ENCODE measurements at places on chromosomes 4 and X.

GRCh38 chr4:98126141-98126540 is 17.1 kb downstream of the STPG2 start:
- no peak for DNase-seq

DNA sequence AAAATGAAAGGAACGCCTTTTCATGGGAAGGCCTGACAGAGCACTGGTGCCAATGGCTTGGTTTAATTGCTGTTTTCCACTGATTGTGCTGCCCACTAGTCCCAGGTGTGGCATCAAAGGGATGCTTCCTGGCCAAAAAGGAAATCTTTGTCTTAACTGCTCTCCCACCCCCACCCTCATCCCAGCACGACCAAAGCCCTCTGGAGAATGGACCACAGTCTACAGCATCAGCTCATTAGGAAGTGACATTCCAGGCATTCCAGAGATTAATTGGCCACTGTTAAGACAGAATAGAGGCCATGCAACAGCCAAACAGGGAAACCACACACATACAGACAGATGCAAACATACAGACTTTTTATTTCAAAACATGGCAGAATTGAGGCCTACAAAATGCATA is 143.2 kb downstream of the LHFPL1 start:
- no peak for DNase-seq

GRCh38 chrX:39470588-39471407 is 627.0 kb downstream of the BCOR start:
- no peak for DNase-seq

GRCh38 chr4:128288689-128289106 is 1.1 kb upstream of the PGRMC2 start:
- DNase-seq: no peak

DNA sequence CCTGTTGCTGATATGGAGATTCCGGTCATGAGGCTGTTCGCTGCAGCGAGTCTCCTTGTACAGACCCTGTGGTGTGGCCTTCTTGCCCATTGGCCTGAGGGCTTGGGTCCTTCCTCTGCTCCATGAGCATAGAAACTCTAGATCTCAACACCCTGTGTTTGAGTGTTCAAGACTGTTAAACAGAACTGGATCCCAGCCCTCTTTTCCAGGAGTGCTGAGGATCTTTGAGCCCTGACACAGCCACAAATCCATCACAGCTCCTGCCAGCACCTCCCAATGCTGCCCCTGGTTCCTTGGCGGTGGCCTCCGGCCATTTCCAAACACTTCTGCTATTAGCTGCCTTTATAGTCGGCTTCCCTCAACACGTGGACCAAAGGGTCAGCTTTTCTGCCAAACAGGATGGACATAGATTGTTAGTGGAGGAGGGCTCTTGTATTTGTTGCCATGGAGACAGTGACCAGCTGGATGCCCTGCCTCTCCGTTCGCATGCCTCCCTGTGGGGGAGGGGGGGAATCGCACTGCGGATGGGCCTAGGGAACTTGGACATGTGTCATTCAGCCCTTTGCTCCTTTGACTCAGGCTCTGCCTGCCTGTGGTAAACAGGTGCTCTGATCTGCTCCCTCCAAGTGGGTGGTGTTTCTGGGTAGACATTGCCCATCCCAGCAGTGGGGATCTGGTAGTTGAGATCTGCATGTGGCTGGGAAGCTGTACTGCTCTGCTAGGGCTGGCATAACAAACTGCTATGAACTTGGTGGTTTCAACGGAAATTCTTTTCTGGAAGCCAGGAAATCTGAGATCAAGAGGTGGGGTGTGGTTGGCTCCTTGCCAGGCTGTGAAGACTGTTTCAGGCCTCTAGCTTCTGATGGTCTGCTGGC is 6.9 kb upstream of the WDR1 start:
- DNase-seq: no peak

- DNase-seq: no peak
Measured at GRCh38 chr4:1285790-1286553, 3.7 kb upstream of the MAEA start.

DNA sequence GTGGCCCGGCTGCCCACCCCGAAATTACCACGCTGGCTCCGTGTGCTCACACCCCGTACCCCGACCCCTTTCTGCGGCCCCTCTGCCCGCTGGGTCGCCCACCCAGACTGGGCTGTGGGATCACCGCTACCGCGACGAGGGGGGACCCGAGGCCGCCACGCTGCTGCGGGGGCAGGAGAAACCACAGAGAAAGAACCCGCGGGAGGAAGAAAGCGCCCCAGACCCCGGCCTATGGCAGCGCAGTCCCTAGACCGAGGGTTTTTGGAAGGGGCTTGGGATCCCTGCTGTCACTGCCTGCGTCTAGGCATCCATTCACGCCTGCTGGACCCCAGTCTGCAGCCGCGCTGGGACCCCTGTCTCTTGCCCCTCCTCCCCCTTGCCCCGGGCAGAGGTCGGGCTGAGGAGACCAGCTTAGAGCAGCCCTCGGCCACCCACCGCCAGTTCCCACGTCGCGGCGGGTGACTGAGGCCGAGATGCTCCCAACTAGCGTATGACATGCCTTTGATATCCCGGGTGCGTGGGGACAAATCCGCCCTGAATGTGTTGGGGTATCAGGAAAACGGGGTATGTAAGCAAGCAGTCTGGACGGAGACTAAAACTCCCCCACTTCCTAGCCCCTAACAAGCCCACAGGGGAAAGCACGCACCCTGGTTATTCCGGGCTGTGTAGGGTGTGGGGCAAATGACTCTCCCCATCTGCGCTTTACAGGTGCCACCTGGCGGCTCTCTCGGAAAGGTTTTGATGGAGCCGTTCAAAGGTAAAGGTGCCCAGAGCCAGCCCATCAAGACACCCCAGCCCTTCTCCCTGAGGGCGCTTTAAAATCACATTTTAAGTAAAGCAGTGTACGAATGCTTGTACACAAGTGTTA is 862 bp upstream of the INPP4B start:
- peak; percentile 37 for DNase-seq

DNA sequence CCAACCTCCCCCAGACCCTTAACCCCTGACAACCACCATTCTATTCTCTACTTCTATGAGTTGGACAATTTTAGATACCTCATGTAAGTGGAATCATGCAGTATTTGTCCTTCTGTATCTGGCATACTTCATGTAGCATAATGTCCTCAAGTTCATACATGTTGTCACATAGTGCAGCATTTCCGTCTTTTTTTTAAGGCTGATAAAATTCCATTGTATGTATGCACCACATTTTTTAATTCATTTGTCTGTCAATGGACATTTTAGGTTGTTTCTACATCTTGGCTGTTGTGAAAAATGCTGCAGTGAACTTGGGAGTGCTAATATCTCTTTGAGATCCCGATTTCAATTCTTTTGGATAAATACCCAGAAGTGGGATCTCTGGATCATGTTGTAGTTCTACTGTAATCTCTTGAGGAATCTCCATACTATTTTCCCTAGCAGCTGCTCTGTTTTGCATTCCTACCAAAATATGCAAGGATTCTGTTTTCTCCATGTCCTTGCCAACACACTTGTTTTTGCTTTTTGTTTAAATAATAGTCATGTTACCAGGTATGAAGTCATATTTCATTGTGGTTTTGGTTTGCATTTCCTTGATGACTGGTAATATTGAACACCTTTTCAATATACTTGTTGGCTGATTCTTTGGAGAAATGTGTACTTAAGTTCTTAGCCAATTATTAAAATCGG is 48.8 kb upstream of the ADAD1 start:
- no peak for DNase-seq

- DNase-seq: no peak
Measured at GRCh38 chr4:113781439-113782040, 20.0 kb upstream of the CAMK2D start.

DNA sequence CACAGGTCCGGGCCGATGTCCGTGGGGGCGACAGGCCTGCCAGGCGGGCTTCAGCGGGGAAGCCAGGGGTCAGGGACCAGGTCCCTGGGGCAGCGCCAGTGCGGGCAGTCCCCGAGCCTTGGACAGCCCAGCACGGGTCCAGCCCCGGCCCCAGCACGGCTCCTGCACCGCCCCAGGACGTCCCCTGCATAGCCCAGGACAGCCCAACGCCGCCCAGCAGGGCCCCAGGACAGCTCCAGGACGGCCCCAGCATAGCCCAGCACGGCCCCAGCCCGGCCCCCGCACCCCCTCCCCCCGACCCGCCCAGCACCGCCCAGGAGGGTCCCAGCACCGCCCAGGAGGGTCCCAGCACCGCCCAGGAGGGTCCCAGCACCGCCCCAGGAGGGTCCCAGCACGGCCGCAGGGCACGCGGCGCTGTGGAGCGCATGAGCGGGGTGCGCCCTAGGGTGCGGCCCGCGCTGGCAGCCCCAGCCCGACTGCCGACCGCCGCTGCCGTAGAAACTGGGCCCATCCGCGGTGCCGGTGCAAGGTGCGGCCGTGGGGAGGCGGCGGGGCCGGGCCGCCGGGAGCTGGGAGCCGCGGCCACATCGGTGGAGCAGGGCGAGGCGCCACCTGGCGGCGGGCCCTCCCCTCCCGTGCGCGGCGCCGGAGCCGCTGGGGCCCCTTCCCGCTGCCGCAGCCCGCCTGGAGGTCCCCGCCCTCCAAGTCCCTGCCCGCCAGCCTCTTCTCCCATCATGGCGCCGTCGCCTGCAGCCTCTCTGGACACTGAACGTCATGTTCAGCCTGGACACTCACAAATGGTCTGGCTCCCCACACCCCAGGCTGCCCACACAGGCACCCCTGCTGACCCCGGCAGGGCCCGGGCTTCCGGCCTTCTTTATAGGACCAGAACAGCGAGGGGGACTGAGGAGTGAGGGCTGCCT is 106.8 kb upstream of the NKX1-1 start:
- DNase-seq: no peak

GRCh38 chr4:19944806-19945205 is 306.9 kb upstream of the SLIT2 start:
- DNase-seq: no peak

GRCh38 chr4:138645289-138645688 is 370.3 kb upstream of the NOCT start:
- no peak for DNase-seq

DNA sequence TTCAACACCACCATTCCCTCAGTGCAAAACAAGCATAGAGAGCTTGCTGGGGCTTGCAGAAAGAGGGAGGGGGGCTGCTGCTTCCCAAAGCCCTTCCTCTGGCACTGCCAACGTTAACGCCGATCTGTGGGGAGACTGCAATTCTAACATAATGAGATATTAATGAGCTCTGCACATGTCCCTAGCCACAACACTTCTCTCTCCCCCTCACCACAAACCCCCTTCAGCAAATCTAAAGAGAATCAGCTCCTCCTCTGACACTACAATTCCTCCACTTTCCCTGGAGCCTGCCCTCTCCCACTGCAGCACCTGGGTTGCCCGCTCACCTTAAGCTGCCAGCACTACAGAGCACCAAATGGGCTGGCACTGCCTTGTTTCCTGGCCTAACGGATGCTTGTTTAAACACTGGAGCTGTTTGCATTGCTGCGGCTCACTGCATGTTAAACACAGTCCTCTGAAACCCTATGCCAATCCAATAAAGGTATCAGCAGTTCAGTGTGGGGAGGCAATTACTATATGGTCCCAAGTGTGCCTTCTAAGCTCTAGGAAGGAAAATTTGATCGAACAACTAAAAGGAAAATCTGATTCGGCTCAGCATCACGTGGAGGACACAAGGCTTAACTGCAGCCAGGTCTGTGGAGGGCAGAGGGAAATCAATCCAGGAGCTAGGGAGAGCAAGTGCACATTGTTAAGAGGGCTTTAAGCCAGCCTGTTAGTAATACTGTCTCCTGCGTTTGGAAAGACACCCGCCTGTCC is 232.4 kb downstream of the MAML3 start:
- no peak for DNase-seq

DNA sequence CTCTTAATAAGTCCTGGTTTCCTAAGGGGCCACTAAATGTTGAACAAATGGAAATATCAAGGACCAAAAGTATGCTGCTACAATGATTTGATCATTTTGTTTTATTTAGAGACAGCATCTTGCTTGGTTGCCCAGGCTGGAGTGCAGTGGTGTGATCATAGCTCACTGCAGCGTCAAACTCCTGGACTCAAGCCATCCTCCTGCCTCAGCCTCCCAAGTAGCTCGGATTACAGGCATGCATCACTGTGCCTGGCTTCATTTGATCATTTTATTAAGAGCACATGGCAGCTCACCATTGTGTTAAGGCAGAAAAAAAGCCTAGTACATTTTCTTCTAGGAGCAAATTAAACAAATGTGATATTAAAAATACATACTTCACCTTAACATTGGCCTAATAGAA is 52.7 kb downstream of the DCLK2 start:
- DNase-seq: no peak

GRCh38 chrX:105816517-105816916 is 5.8 kb upstream of the NRK start:
- DNase-seq: no peak

- no peak for DNase-seq
Measured at GRCh38 chr4:183266371-183266770, 53.7 kb downstream of the CLDN22 start.

DNA sequence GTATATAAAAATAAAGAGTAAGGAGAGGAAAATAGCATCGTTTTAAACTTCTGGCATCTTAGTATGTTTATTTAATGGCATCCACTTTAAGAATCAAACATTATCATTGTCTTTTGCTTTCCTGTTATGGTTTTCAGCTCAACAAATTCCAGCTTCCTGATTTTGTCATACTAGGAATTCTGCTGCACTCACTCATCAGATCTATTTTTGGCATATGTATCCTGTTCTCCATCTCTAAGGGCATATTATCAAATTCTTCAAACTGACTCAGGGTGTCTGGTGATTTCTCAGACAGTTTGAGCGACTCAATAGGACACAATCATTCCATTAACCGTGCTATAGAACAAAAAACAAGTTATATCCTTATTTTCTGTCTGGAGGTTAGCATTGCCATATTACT is 248.5 kb upstream of the DIAPH2 start:
- DNase-seq: no peak

DNA sequence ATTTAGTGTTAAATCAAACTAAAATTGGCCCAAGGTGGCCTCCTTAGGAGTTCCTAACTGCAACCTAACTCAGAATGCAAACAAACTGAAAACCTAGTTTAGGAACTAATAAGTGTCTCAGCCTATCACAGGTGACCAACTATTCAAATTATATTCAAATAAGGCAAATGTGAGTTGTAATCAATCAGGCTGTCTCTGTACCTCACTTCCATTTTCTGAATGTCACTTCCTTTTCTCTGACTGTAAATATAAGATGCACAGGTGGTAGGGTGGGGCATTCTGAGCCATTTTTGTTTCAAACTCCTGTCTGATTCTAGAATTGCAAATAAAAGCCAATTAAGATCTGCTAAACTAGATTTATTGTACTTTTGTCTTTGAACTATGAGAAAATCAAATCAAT is 401.5 kb downstream of the PPP3CA start:
- no peak for DNase-seq

GRCh38 chrX:7146703-7147412 is 654 bp upstream of the STS start:
- DNase-seq: no peak
